CD4-positive, alpha-beta T cell treated with Interleukin-1 beta for 1 hour (primary cell): ENCODE measurements at places on chromosomes 2 and 18.

- DNase-seq: no peak
Measured at GRCh38 chr2:84925336-84925723, 19.9 kb downstream of the TMSB10 start.

GRCh38 chr2:26465981-26466471 is 11.9 kb downstream of the OTOF start:
- DNase-seq: no peak

GRCh38 chr2:545711-546650 is 131.2 kb downstream of the TMEM18 start:
- no peak for DNase-seq

DNA sequence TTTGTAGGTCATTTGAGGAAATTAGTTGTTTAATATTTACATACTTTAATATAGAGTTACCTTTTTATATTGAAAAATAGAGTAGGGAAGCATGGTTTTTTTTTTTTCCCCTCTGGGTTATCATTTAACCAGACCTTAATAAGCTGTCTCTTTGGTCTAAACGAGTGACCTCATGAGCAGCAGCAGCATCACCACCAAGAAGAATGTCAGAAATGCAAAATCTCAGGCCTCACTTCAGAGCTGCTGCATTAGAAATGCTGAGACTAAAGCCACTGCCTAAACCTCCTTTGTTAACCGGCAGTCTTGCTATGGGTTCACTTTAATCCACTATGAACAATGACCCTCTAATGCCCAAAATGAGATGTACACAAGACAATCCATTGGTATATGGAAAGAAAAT is 733.7 kb upstream of the FAM98A start:
- no peak for DNase-seq

GRCh38 chr2:66445925-66446871 is 11.3 kb downstream of the MEIS1 start:
- no peak for DNase-seq
